ENCODE measurements at places on chromosomes 7 and 10.

DNA sequence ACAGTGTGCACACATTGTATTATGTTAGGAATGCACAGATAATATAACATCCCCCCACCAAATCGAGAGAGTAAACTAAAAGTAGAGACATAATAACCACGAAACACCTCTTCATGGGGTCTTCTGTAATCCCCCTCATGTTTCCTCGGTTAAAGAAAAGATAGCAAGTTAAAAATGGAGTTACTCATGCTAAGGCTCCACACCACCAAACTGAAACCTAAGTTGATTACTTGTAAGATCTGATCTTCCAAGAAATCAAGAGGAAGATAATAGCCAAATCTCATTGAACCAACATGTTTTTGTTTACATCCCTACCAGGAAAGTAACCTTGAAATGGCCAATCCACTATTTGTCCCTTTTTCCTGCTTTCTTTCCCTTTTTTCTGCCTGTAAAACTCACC lies 11.7 kb upstream of the ETV1 start:
- no peak for DNase-seq

- DNase-seq: no peak
These were observed 180.5 kb upstream of the PRSS58 start for GRCh38 chr7:142438235-142438922.

GRCh38 chr7:141213226-141213625 lies 139.4 kb downstream of the TMEM178B start:
- DNase-seq: no peak

DNA sequence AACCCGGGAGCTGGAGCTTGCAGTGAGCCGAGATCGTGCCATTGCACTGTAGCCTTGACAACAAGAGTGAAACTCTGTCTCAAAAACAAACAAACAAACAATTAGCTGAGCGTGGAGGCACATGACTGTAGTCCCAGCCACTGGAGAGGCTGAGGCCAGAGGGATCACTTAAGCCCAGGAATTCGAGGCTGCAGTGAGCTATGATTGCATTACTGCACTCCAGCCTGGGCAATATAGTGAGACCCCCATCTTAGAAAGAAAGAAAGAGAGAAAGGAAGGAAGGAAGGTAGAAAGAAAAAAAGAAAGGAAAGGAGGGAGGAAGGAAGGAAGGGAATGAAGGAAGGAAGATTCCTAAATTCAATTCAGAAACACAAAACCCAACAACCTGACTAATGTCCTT lies 141.3 kb upstream of the TNRC18 start:
- no peak for DNase-seq

- DNase-seq: no peak
These were observed at the start of gene EBF3 for GRCh38 chr10:129963641-129964501. Gene EBF3, minus strand, starts transcription at chr10:129964274. Its CDS starts 506 bp downstream, at chr10:129963768.

GRCh38 chr10:58157076-58157766 lies 110.5 kb downstream of the IPMK start:
- DNase-seq: peak; percentile 99

DNA sequence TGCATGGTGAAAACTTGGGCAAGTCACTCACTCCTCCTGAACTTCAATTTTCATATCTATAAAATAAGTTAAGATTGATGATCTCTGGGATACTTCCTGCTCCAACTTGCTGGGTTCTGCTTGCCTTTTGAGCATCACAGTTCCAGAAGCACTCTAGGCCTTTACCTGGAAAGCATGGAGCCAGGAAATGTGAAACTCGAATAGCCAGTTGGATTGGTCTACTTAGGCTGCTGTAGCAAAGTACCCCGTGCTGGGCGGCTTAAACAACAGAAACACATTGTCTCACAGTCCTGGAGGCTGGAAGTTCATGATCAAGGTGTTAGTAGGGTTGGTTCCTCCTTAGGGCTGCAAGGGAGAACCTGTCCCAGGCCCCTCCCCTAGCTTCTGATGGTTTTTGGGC lies 64.5 kb downstream of the NAMPT start:
- DNase-seq: no peak

DNA sequence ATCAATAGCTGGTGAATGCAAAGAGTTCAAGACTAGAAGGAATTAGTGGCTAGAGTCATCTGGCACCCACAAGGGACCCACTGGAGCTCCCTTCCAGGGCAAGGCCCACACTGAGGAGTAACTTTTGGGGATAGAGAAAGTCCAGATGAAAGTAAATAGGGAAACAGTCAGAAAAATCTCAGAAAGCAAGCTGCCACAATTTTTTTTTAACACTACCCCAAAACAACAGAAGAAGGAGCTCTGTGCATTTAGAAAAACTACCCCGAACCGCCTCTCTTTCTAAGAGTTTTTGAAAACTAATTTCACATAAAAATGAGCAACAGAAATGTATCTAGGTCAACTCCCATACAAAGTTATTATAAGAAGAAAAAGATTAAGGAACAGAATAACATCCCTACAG lies 42.2 kb downstream of the AOAH start:
- DNase-seq: no peak

- no peak for DNase-seq
These were observed 34.5 kb upstream of the CYP26C1 start for GRCh38 chr10:93026072-93026471.

DNA sequence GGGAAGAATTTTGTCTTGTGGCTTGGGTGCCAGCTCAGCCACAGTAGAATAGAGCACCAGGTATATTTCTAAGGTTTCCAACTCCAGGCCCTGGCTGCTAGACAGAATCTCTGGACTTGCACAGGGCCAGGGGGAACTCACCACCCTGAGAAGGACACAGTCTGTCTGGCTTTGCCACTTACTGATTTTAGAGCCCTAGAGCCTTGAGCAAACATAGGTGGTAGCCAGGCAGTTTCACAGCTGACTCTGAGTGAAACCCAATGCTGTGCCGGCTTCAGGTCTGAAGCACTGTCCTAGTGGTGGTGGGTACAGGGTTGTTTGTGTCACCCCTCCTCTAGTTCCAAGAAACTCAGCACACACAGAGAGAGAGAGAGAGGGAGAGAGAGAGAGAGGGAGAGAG lies 81.6 kb downstream of the TES start:
- DNase-seq: no peak

DNA sequence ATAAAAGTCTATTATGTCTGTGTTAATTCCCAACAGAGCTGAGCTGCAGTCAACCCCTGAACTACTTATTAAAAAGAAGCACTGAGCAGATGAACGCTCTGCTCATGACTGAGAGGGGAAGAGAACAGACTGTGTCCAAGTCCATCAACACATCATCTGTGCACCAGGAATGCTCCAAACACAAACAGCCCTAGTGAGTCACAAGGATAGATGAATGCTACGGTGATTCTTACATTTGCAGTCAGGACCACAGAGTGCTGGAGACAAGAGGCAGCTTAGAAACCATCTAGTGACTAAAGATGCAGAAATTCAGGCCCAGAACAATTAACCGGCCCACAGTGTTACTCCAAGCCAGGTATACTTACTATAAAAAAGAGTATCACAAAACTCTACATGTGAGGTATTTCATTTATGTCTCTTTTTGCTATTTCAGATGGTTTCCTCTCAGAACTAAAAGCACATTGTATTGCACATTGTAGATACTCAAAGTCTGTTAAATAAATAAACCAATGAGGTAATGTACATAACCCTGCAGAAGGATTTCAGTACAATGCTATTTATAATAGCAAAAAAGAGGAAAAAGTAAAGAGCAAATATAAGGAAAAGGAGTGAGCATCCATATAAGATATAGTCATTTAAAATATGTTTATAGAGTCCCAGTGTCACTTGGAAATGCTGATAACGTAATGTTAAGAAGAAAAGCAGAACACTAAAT lies 159.2 kb downstream of the KCNMA1 start:
- peak; percentile 79 for DNase-seq

- no peak for DNase-seq
These were observed 60.1 kb upstream of the ADRB1 start for GRCh38 chr10:113983552-113983951.

Measured in fibroblast of skin of left biceps (primary cell).